ENCODE measurements at places on chromosomes 2 and 18. TPM values are rescaled to one million over a fixed set of nuclear protein-coding genes. Genes with fewer than 3 reads are reported as not detected.

The CD207 gene
- 0.52 TPM for total RNA-seq

The CUL3 gene
- total RNA-seq: 73.7 TPM

The CGREF1 gene
- total RNA-seq: 1.1 TPM

The CFAP221 gene
- 5.4 TPM for total RNA-seq

The ARHGAP15 gene
- 10.0 TPM for total RNA-seq

The CLEC4F gene
- 0.17 TPM for total RNA-seq

The CEP192 gene
- total RNA-seq: 22.6 TPM

The IL18R1 gene
- 6.2 TPM for total RNA-seq

The FOXI3 gene
- total RNA-seq: not detected

The CDH2 gene
- total RNA-seq: 3.1 TPM

The TCF23 gene
- total RNA-seq: 0.12 TPM

The POMC gene
- total RNA-seq: 6.8 TPM

The TXNL4A gene
- total RNA-seq: 76.7 TPM

The UGT1A5 gene
- total RNA-seq: 2.0 TPM

The OTOS gene
- not detected for total RNA-seq

The EFR3B gene
- 1.8 TPM for total RNA-seq

The NEB gene
- total RNA-seq: 140 TPM

The FAP gene
- 1.8 TPM for total RNA-seq

The FARP2 gene
- 68.8 TPM for total RNA-seq

The UGT1A8 gene
- total RNA-seq: 26.4 TPM

The CDCA7 gene
- total RNA-seq: 0.86 TPM

The MOCOS gene
- 7.5 TPM for total RNA-seq

The MAL gene
- total RNA-seq: 2.9 TPM

The MARCHF4 gene
- total RNA-seq: 0.09 TPM

Data from mucosa of gallbladder (tissue), 1 donor.